ENCODE measurements at places on chromosomes 5 and 9.

- DNase-seq = no peak
Observed at GRCh38 chr5:10735569-10736276, 25.3 kb downstream of the DAP start.

- DNase-seq = no peak
Observed at GRCh38 chr5:107705402-107706014, 34.8 kb upstream of the EFNA5 start.

GRCh38 chr9:88759364-88759763, 224.4 kb downstream of the NXNL2 start:
- no peak for DNase-seq

DNA sequence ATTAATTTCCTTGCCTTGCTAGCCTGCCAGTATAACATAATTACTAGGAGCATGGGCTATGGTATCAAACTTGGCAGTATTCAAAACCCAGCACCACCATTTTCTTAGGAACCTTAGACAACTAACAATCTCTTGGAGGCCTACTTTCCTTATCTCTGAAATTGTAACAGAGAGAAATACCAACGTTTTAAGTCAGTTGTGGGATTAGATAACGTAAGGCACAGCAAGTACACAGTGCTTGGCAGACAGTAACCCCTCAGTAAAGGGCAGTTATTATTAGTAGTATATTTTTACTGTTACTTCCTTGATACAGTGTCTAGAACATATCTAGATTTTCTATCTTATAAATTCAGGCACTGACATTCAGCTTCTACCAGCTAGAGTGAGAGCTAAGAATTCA, 309.6 kb downstream of the ACTL7B start:
- DNase-seq = no peak

DNA sequence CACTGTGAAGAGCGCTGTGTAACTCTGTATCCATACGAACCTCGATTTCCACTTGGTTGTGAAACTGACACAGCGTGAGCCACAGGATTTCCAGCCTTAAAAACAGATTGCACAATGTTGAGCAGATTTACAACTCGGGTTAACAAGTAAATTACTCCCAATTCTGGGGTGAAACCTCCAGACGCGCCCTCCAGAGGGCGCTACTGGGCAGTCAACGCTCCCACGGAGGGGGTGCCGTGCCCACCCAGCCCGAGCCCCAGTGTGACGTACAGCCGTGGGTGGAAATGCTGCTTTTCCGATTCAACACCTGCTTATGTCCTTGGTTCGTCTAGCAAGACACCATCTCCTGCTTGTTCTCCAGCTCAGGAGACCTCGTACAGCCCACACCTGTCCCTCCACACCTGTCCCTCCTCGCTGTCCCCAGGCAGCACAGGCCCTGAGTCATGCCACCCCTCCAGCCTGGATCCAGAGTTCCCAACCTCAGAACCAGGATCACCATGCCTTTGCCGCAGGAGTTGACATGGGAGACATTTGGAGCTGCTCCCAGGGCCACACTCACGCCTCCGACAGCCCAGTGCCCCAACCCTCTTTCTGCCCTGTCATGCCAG, 34.4 kb upstream of the SLC6A3 start:
- peak; percentile 57 for DNase-seq

DNA sequence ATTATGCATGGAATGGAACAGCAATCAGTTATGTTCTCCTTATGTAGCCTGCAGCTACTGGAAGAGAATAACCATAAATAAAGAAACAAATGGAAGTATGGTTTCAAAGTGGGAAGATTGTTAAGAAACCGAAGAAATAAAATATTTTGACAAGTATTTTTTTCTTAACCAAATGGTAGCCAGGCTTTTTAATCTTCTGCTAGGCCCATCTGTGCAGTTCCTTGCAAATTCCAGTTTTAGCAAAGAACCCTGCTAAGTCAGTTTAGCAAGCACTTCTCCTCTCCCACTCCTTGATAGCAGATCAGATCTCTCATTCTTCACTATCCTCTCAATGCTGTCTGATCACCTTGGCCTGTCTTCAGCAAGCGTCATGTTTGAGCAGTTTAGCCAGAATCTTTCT, 111.1 kb upstream of the PRDM9 start:
- DNase-seq = no peak

- DNase-seq = no peak
Observed at GRCh38 chr9:126459965-126460843, 133.6 kb downstream of the MVB12B start.

GRCh38 chr9:106964329-106964728, 101.4 kb downstream of the ZNF462 start:
- no peak for DNase-seq
